Stimulated activated CD4-positive, alpha-beta T cell treated with anti-CD3 and anti-CD28 coated beads, Interleukin-2, amount 100 ng/mL, for 24 hours (primary cell): ENCODE measurements at places on chromosomes 13 and 19.

GRCh38 chr13:32650705-32651311 is 64.6 kb downstream of the PDS5B start:
- peak; percentile 65 for DNase-seq

DNA sequence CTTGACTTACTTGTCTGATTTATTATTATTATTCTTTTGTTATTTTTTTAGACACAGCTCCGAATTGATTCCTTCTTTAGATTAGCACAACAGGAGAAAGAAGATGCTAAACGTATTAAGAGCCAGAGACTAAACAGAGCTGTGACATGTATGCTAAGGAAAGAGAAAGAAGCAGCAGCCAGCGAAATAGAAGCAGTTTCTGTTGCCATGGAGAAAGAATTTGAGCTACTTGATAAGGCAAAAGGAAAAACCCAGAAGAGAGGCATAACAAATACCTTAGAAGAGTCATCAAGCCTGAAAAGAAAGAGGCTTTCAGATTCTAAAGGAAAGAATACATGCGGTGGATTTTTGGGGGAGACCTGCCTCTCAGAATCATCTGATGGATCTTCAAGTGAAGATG is 29.4 kb downstream of the ERCC5 start:
- DNase-seq: no peak

GRCh38 chr19:18208098-18208951 is 4.5 kb upstream of the RAB3A start:
- peak; percentile 70 for DNase-seq

DNA sequence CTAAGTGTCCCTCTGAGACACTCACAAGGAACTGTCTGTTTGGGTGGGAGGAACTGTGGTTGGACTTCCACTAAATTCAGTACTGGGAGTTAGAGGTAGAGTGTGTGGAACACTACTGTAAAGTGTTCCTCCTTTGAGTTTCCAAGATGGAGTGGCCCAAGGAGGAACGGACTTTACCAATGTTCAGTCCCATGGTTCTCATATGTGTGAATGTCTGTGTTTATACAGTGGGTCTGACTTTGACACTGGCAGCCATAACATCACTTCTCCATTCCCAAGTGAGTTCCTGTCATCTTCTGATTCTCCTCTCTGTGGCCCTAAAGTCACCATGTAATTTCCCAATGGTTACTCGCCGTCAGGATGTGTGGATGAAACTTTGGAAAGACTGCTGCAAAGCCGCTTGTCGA is 136.8 kb upstream of the SERP2 start:
- DNase-seq: no peak

- DNase-seq: no peak
Measured at GRCh38 chr19:35556846-35557538, 6.5 kb downstream of the ATP4A start.

DNA sequence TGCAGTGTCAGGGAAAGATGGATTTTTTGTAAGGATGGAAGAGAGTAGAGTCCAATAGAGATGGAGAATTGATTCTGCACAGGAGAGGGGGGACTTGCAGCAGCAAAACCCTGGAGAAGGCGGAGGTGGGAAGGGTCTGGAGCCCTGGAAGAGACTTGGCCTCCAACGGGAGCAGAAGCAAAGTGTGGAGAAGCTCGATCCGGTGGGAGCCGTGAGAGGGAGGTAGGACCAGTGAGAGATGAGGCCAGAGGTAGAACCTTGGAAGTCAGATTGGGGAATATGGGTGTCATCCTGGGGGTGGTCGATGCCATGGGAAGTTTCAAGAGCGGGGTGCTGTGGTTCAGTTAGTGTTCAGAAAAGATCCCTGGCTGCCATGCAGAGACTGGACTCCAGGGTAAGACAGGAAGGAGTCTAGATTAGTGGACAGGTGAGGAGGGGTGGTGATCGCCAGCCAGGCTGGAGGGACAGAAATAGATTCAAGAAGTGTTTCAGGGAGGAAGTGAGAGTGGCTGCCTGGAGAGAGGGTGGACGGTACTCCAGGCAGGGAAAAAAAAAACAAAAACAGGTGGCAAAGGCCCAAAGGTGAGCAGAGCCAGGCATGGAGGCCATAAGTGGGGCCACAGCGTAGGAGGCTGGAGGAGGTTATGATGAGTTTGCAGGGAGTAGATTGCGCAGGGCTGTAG is 2.6 kb downstream of the PPP5C start:
- no peak for DNase-seq

DNA sequence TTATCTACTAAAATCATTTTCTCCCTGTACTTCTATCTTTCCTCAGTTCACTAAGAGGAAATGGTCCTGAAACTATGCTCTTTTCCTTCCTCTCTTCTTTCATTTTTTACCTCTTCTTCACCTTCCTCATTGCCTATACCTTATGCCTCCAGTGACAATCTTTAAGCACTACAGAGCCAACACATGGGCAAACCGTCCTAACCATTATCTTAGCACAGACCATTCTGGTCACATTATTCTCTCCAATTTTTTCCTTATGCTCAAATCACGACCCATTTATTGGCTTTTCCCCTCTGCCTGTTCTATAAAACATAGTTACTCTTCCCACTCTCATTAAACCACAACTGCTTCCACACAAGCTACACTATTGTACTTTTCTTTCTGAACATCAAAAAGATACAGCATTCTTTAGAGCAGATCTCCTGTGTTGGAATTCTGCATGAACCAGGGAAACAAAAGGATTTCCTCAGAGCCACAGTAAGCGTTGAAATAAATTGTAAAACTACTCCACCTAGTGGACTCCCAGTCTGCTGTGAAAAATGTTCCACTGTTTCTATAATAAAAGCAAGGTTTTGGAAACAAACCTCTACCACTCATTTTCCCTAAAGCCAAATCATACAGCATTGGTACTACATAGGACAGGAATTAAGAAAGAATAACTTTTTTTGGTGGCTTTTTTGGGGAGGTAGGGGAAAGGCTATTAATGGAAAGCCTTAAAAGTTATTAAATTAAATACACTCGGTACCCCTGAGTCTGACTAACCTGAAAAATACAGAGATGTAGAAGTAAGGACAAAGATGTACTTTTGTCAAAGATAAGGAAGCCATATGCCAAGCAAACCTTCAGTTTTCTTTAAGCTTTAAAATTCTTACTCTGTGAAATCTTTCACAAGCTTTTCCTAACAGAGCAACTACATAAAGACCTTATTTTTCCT is 19.5 kb downstream of the NUFIP1 start:
- DNase-seq: no peak

GRCh38 chr19:9076901-9077300 is 10.0 kb upstream of the OR1M1 start:
- DNase-seq: no peak

- no peak for DNase-seq
Measured at GRCh38 chr13:90402613-90403012, 944.9 kb upstream of the MIR17HG start.

GRCh38 chr13:51230477-51231105 is 8.4 kb downstream of the FAM124A start:
- no peak for DNase-seq

GRCh38 chr19:55118401-55118991 is 1.1 kb upstream of the PPP1R12C start:
- DNase-seq: peak; percentile 50

DNA sequence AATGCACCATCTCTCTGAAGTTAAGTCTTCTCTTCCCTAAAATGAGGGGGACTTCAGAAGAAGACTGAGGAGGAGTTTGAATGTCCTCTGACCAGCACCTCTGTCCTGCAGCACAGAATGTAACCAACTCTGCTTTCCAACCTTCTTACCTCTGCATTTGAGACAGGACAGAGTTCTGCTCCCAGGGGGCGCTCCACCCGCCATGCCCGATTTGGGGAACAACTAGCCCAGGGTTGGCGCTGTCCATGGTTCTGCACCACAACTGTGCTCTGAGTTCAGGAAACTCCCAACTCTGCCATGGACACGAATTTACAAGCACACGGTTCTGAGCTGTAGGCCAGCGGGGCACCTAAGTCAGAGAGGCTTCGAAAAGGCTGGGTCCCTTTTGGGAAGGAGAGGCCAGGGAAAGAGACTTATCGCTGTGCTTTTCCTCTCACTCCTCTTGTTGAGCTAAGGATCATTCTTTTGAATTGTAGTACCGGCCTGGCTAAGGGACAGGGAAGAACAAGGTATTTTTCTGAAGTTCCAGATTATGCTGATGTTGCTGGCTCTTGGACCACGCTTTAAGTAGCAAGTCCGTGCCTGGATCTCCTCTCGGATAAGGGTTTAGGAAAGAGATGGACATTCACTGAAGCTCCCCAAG is 22.2 kb downstream of the SIGLEC5 start:
- DNase-seq: peak; percentile 74

DNA sequence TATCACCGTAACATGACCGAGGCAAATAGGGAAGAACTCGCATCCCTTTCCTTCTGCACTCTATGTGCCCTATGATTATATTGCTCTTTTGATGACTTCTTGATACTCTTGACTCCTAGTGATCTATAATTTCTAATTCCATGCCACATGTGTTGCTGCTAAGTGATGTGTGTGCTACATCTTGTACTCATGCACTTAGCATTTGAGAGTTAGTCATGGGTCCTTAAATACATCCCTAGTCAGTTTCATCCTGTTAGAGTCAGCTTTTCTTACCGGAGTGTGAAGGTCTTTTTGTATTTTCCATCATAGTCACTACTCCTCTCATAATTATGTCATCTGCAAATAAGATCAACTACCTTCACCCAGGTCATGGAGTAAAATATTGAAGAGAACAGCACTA is 30.2 kb downstream of the RXFP2 start:
- DNase-seq: no peak

DNA sequence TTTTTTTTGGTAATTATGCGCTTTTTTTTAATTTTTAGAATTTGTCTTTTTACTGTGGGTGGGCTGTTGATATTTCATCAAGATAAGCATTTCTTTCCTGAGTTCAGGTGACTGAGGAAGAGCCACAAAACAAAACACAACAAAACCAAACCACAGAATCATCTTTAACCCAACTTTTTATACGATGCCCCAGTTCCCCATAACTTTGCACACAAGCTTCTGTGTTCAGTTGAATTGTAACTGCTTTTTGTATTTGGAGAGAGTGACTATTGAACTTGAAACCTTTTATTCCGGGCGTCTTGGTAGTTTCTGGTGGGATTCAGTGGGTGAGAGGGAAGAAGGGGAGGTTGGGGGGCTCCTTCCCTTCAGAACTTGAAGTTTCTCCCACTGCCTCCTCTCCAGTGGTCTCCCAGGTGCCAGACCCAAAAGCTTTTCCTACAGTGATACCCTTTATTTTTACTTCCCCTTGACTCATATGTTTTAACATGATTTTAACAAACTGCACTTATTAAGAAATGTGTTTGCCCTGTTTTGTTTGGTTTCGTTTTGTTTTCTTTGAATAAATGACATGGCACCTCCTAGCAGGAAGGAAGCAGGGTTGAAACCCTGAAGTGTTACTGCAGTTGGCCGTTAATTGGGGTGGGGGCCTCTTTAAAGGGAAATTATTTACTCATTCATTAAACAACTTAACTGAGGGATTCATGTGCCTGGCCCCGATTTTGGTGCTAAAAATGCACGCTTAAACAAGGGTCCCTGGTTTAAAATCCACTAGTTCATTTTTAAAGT is 2.7 kb upstream of the CCDC97 start:
- DNase-seq: no peak
